Fibroblast of upper back skin (primary cell): ENCODE measurements at places on chromosomes 7 and 10.

DNA sequence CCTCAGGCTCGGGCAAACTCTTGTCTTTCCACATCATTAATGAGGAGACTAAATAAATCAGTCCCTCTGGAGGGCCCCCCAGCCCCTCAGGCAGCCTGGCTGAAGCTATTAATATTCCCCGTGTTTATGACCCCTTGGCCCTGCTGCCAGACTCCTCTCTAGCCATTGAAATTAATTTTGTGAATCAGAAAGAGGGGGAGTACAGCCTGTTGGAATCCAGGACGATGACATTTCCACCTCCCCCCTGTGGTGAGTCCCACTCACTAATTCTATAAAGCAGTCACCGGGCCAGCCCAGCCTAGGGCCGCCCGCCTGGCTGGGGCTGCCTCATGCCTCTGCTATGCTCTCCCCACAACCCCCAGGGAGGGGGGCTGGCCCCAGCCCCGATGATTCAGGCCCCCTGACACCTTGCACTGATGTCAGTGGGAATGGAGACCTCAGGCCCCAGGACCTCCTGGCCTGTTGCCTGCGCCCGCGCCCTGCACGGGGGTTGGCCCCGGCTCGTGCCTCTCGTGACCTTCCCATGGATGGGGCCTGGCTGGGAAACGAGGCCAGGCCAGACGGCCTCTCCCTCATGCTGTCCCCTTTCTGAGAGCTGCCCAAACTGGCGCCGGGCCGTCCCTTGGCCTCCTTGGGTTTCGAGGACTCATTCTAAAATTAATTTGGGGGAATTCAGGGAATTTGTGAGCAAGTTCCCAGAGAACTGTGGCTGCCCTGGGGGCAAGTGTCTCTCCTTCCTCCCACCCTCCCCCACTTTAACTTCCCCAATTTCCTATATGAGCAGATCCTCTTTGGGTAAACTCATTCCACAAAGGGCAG, 34.0 kb downstream of the TMEM270 start:
- DNase-seq, result peak; percentile 99

GRCh38 chr10:89201345-89202032, 5.6 kb downstream of the CH25H start:
- no peak for DNase-seq

- no peak for DNase-seq
These were observed 9.2 kb downstream of the GLCCI1 start for GRCh38 chr7:7977774-7978173.

- DNase-seq, result peak; percentile 45
These were observed 84.0 kb downstream of the SEMA3D start for GRCh38 chr7:85102813-85103350.

DNA sequence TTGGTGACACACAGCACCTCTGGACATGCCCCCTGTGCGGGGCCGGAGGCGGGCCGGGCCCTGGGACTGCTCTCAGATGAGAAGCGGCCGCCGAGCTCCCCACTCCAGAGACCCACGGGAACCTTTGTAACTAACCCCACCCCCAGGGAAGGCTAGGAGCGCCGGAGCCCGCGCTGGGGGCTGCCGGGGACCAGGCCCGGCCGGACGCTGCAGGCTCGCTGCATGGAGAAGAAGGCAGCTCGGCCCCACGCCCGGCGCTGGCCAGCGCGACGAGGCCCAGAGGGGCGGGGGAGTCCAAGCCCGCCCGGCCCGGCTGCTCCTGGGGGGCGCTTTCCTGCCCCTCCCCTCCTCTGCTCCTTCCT, 36.5 kb downstream of the AGAP3 start:
- DNase-seq, result no peak

DNA sequence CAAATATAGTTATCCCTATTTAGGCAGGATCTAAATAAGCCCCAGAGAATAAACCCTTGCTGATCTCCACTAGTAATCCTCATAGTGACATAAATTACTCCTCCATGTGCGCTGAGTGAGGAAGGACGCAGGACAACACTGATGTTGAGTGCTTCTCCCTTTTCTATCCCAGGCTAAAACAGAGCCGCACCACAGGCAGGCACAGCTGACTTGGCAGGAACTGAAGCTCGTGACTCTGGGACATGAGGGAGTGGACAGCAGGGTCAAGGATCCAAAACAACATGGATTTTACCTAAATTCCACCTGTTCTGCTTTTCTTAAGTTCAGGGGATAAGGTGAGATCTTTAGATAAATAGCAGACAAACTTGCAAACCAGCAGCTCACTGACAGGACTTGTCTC, 46.0 kb downstream of the VOPP1 start:
- no peak for DNase-seq

GRCh38 chr10:2791774-2792443, 275.4 kb upstream of the PFKP start:
- no peak for DNase-seq

DNA sequence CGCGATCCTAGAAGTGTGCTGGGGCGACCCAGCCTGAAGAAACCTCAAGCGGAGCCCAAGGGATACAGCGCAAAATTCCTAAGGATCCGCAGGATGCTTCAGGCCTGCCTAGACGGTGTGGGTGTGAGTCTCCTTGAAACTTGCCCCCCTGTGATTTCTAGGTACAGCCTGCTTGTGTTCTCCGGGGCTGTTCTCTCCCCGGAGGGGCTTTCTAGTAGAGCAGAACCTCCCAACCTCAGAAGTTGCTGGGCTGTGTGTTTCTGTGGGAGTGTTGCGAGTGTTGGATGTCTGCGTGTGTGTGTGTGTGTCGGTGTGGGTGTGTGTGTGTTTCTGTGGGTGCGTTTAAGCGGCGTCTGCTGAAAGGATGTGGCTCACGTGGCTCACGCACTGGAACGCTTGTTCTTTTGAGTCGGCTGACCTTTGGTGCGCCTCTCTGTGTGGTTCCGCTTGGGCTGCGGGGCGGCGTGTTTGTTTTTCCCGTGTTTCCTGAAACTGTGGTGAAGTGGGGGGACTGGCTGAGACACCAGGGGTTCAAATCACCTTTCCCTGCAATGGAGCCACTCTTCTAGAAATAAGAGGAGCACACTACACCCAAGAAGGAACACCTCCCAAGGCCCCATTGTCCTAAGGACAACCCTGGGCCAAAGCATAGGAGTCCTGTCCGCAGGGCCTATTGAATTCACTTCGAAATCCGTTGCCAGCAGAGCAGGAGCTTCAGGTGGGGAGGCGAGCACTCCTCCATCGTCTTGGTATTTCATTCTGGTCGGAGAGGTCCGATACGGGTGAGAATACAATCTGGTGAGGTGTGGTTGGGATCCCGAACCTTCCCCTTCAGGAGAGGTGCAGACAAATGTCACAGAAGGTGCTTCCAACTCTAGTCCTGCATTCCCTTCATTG, 25.1 kb upstream of the ZNF273 start:
- no peak for DNase-seq

GRCh38 chr7:88165697-88166096, 54.1 kb downstream of the SRI start:
- no peak for DNase-seq

DNA sequence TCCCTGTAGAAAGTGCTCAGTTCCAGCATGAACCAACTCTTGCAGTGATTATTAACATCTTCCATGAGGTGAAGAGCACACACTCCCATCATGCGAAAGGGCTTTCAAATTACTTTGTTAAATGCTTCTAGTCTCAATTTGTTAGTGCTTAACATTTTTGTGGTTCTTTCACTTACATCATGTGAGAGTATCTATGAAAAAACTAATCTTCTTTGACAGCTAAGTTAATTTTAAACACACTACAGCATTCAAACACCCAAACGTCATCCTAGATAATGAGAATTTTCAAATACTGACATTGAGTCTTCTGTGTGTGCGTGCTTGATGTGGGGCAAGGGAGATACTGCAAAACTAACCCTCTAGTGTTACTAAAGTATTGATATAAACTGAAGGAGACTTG, 84.8 kb downstream of the ETV1 start:
- peak; percentile 86 for DNase-seq

DNA sequence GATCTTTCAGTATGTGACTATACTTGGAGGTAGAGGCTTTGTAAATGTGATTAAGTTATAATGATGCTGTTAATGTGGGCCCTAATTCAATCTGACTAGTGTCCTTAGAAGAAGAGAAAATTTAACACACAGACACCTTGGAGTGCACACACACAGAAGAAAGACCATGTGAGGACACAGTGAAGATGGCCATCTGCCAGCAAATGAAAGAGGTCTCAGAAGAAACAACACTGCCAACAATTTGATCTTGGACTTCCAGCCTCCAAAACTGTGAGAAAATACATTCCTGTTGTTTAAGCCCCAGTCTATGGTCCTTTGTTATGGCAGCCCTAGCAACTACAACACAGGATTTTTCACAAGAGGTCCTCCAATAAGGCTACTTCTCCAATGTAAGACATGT, 120.9 kb upstream of the ABCB5 start:
- DNase-seq, result no peak

DNA sequence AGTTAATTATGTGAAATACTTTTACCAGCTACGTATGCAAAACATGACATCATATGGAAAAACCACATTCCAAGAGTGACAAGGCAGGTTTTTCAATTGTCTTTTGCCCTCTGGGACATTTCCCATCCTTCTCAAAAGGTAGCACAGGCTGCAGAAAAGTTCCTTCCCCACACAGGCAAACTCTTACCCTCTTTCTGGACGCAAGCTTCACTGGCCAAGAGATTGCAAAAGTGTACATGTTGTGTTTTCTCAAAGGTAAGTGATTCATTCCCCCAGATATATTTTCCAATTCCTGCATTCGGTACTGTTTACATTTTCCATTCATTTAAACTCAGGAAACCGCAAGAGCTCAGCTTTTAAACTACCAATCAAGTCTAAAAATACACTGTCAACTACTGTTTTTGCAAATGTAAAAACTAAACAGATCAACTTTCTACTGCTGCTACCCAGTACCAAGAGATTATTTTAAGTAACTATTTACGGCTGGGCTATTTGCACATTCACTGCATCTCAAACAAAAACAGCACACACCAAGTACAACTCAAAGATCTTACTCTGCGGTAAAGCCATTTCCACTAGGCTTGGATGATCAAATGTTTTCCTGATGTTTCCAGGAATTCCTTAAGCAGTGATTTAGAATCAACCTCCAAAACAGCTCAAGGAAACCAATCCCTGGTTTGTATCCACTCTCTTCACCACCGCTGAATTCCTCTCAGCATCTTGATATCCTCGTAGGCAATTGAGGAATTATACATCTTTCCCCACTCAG, 233.6 kb upstream of the CCDC6 start:
- peak; percentile 48 for DNase-seq

- no peak for DNase-seq
These were observed 184.3 kb upstream of the ITGB1 start for GRCh38 chr10:33142295-33142694.

DNA sequence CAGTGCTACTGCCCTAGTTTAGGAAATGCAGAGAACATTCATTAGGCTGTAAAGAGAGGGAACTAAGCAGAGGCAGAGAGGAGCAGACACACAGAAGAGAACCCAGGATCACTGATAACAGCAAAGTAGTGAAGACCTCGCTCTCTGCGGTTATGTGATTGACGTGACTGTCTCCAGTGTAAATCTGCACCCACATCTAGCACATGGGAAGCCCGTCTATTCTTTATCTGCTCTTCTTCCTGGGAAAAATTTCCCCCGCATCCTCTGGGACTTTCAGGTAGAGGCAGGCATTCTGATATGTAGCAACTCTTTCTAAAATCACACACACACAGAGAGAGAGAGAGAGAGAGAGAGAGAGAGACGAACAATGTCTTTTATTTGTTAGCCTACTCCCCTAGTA, 699.6 kb downstream of the GRID1 start:
- DNase-seq, result no peak

DNA sequence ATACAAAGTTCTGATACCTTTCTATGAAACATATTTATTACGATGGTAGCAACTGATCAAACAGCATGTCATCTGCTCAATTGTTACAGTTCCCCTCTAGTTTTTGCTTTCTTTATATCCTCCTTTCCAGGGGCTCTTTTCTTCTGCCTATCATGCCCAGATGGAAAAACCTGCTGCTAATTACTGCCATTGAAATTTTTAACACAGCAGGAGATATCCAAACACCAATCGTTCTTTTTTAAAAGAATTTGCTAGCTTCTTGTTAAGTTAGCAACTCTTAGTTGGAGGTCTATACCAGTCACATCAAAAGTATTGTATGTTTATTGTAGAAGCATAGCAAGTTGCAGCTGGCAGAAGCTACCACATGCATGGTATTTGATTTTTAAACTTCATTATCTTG, 768.5 kb downstream of the NXPH1 start:
- DNase-seq, result no peak

- no peak for DNase-seq
These were observed 194.3 kb upstream of the GPR26 start for GRCh38 chr10:123471811-123472210.

- DNase-seq, result peak; percentile 6
These were observed 5.9 kb upstream of the NUP42 start for GRCh38 chr7:23175938-23176337.

GRCh38 chr10:5960070-5960972, 17.0 kb downstream of the IL15RA start:
- no peak for DNase-seq

DNA sequence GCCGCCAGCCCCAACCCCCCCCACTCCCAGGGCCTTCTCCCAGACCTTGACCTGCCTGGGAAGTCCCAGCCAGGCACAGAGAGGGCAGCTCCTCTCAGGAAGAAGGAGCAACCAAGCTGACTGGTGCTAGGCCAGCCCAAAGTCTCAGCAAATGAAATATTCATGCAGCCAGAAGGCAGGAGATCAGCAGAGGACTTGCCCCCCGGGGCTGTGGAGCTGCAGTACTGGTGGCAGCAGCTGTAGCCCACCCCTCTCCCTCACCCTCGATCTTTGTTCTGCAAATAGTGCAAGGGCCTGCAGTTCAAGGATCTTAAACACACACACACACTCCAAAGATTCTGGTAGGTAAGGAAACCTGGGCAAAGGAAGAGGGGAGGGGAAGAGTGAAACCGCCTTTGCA, 3.5 kb upstream of the SRRM3 start:
- no peak for DNase-seq

- DNase-seq, result peak; percentile 85
These were observed 314.9 kb upstream of the AUTS2 start for GRCh38 chr7:69283421-69283820.

GRCh38 chr7:155618708-155619633, 25.5 kb upstream of the RBM33 start:
- DNase-seq, result peak; percentile 25

GRCh38 chr7:108589199-108589598, 19.5 kb downstream of the DNAJB9 start:
- no peak for DNase-seq

DNA sequence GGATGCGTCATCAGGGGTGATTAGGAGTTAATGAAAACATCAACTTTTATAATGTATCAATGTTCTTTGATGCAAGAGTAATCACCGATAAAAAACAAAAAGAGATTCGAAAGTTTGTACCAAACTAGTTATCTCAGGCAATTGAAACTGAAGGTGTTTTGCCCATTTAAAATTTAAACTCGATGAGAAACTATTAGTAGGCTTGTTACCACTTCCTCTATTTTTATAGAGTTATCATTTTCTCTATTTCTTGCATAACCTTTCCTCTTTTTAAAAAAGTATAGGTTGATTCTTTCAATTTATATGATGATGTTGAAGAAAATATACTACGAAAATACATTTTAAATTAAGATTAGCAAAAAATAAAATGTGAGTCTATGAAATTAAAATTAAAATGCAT, 597.3 kb upstream of the POT1 start:
- DNase-seq, result no peak
